GM03348 (cell line): ENCODE measurements at places on chromosomes 3 and 15.

- peak; percentile 27 for DNase-seq
Measured at GRCh38 chr15:101210466-101210865, 41.4 kb downstream of the CHSY1 start.

DNA sequence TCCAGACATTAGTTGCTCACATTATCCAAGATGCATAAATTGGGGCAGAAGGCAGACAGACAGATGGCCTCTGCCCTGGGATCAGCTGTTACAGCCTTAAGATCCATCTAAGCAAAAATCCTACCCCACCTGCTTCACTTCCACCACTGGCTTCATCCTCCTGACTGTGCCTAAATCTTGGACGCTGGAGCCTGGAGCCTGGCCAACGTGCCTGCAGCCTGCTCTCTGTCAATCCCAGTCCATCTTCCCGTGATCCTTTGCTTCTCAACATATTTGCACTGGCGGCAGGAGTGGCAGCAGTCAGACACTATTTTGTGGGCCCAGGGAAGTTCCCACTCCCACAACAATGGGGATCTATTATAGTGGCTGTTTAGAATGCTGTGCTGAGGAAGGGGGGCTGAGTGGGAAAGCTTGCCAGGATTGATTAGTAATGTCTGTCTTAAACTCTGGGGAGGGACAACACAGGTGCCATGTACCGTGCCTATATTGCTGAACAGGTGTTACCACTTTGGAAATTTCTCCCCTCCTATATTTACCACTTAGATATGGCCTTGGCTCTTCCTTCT lies 121.2 kb downstream of the MEGF11 start:
- DNase-seq = no peak

DNA sequence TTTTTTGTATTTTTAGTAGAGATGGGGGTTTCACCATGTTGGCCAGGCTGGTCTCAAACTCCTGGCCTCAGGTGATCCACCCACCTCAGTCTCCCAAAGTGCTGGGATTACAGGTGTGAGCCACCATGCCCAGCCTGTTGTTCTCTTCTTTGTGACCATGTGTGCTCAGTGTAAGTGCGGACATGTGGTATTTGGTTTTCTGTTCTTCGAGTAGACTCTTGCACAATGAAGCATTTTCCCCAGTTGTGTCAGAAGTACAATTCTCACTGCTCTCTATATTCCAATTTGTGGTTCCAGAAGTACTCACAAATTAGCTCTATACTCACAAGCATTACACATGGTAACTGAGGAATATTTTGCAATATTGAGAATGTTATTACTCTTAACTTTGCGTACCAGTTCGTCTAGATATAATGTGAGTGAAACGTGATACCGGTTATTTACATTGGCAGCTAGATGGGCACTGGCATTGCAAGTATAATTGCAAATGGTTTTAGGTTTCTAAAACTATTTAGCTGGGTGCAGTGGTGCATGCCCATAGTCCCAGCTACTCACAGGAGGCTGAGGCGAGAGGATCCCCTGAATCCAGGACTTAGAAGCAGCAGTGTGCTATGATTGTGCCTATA lies 34.2 kb upstream of the MTMR14 start:
- DNase-seq = no peak

- no peak for DNase-seq
Measured at GRCh38 chr3:144942093-144942837, 970.6 kb downstream of the DIPK2A start.

GRCh38 chr3:148756311-148756710 lies 58.6 kb downstream of the AGTR1 start:
- no peak for DNase-seq

DNA sequence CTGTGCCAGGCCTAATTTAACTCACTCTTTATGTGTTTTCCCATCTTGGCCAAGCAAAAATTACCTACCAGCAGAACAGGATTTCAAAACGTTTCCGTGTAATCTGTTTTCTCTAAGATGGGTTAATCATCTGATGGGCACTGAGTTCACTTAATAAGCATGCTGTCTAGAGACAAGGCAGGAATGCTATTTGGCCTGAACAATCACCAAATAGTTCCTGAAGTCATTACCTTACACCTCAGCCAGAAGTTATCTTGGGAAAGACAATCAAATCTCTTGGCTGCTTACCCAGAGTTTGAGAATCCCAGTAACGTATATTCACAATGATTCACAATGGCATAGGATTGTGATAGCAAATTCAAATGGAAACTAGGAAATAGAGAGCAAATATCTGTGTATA lies 779.1 kb downstream of the CADM2 start:
- DNase-seq = no peak

DNA sequence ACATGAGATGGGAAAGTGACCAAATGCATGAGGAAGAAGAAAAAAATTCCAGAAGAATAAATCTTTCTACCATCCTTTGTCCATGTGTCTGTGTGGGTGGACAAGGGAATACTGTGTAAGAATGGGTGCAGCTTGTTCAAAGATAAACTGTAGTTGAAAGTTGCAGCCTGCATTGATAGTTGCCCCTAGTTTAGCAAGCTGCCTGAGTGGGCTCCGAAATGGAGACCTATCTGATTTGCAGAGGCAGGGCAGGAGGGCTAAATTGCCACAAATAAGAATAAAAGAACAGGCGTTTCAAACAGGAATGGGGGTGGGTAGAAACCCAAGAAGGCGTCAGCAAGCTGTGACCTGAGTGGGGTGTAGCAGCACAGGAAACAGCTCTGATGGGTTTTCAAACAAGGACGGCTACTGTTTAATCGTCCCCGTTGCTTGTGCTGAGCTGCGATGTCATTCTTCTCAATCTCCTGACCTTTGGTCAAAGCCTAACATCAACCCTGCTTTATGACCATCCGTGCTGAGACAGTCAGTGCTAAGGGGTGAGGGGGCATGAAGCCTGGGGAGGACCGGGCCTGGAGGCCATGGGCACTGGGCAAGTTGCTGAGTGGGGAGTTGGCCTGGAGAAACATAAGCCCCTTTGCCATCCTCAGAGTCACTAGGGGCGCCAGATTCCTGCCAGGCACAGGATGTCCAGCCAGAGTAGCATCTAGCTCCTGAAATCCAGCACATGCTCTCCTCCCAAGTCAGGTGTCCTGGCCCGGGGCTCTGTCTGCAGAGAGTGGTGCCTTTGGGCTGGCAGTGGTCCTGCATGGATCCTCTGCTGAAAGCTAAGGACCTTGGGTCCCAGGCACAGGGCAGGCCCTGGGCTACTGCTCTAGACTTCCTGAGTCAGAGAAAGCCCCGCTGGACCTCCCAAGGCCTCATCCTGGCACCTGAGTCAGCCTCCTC lies 19.2 kb upstream of the C15orf39 start:
- peak; percentile 47 for DNase-seq

GRCh38 chr15:56960116-56960515 lies 41.7 kb downstream of the TCF12 start:
- no peak for DNase-seq

GRCh38 chr3:116129187-116129946 lies 315.9 kb downstream of the LSAMP start:
- DNase-seq = no peak

DNA sequence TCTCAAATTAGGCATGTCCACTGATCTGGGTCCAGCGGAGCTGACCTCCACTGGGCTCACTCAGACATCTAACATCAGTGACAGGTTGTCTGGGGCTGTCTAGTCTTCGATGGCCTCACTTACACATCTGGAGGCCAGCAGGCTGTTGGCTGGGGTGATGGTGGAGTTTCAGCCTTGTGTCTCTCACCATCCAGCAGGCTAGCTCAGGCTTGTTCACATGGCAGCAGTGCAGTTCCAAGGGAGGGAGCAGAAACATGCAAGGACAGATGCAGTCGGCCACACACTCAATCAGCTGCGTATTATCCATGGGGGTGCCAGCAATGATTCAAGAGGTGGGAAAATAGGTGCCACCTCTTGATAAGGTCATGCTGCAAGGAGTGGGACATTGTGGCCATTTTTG lies 292.5 kb downstream of the SHQ1 start:
- DNase-seq = no peak

GRCh38 chr3:27252646-27253045 lies 116.5 kb downstream of the NEK10 start:
- DNase-seq = no peak

DNA sequence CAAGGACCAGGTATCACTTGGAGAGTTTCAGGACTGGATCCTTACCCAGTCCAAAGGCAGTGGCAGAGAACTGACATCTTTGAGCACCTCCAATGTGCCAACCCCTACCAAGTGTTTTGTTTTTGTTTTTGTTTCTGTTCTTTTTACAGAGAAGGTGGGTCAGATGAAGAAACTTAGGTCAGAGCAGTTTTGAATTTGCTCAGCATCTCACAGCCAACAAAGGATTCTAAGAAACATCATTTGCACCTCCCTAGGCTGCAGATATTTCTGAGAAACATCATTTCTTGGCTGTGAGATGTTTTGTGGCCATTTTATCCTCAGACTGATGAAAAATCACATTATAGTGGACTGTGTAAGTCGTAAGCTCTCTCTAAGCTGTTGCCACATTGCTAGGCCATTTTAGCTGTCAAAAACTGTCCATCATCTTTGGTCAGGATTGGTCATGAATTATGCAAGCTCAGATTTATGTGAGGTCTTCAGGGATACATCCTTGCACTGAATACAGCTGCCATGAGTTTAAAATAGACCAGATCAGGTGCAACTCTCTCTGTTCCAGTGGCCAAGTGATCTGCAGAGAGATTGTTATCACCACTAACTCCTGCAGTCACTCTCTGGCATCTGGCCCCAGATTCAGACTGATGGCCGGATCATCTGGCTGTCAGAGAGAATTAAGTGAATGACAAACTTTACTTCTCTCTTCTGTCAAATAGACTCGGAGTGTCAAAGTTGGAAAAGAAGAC lies 341.5 kb downstream of the EPHB1 start:
- no peak for DNase-seq

DNA sequence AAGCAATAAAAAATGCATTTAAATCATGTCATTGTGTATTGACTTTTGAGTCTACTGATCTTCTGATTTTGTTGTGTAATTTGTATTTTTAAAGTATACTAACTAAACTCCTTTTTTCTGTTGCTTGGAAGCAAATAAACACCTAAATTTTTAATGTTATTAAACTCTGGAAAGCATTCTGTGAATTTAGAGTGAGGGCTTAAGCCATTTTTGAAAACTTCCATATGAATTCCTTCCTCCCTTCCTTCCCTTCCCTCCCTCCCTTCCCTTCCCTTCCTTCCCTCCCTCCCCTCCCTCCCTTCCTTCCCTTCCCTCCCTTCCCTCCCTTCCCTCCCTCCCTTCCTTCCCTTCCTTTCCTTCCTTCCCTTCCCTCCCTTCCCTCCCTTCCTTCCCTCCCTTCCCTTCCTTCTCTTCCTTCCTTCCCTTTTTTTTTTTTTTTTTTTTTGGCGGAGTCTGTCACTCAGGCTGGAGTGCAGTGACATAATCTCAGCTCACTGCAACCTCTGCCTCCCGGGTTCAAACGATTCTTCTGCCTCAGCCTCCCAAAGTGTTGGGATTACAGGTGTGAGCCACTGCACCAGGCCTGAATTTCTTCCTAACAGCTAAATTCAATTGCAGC lies 56.6 kb upstream of the SENP5 start:
- no peak for DNase-seq

- peak; percentile 68 for DNase-seq
Measured at GRCh38 chr3:195522254-195523023, 20.7 kb downstream of the PPP1R2 start.

DNA sequence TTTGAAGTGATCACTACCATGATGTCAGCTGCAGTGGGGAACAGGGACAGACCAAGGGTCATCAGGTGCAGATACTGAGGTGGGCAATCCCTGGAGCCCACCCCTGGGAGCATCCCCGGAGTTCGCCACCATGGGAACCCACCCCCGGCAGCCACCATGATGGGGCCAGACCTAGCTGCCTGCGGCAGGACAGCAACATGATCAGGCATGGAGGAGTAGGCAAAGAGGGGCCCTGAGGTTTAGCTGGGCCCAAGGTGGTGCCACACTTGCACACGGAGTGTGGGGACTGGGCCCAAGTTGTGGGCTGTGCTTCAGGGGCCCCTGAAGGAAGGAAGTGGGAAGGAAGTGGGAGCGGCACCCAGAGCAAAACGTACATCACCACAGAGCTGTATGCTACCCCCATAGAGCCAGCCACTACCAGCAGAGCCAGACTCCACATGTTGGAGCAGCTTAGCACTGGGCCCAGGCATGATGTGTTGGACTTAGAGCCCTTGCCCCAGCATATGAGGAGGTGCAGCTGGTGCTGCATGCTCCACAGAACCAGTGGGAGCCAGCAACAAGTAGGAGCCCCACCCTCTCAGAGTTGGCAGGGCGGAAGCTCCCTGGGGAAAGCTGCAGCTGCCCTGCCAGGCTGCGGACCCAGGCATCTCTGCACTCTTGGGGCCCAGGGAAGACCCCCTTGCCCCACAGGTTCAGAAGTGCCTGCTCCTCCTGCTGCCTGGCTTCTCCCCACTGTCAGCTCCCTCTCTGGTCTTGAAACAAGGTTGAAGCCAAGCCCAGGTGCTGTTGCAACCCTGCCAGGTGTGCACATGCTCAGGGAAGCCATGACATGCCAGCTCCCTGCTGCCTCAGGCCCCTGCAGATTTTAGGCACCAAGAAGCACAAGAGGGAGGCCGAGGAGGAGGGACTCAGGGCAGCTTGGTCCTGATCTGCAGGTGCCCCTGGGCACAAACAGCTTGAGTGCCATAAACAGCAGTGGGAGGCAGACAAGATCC lies 515.3 kb downstream of the ZBBX start:
- DNase-seq = no peak
